Left cardiac atrium (tissue), 4 donors: ENCODE measurements at places on chromosomes 2 and 18.

DNA sequence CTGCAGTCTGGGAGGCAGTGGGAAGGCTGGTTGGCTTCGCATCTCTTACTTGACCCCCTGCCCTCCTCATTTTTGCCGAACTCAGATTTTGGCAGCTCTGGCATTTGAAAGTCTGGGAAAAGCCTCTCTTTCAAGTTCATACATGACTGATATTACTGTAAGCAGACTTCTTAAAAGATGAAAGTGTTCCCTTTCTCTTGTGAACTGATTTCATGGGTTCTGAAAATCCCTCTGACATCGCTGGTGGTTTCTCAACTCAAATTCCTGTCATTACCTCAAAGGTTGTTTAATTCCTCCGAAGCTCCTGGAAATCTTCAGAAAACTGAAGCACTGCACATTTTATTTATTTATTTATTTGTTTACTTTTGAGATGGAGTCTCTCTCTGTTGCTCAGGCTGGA is 16.9 kb upstream of the SLC38A11 start:
- no peak for DNase-seq

DNA sequence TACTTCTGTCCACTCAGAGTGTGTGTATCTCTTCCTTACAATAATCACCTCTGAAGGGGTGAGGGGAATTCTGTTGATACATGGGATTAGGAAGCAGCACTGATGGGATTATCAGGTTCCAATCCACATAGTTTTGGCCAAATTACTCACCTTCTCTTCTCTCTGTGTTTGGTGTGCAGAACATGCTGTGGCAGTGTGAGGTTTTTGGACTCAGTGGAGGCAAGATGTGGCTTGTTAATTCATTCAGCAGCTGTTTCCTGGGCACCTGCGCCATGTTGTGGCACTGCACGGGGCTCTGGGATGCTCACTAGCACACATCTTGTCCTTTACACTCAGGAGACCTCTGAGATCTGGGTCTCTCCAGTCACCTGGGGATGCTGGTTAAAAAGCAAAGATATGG is 350.3 kb upstream of the HS6ST1 start:
- no peak for DNase-seq

DNA sequence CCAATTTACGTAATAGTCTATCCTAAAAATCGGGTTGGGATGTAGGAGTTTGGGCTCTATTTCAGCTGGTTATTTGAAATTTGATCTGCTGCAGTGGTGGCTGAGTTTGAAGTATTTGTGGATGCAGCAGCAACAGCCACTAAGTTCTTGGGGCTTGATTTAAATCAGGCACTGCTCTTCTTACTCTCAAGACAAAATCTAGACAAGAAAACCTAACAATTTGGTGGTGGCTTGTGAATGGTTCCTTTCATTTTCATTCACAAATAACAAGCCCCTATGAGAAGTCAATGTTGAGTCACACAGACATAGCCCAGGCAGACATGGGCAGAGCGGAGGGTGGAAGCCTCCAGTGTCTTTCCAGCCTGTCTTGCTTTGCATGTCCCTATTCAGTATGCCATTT is 199.3 kb downstream of the LTBP1 start:
- no peak for DNase-seq

GRCh38 chr2:44392338-44392943 is 30.7 kb downstream of the CAMKMT start:
- peak; percentile 45 for DNase-seq

DNA sequence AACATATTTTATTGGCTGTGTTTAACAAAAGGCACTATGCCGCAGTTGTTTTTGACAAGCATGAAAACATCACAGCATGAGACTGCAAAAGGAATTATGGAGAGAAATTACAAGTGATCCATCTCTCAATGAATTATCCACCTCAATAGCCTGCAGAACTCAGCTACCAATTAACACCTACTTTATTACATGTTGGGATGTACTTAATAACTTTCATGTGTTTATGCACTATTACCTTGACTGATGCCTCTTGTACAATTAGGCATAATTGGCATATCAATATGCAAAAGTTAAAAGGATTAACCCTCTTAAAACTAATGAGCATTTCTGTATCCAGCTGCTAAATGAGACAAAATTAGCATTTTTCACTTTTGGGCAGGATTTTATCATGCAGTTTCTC is 27.8 kb downstream of the ARHGAP15 start:
- no peak for DNase-seq

- DNase-seq, result peak; percentile 31
These were observed 84.5 kb downstream of the ABI2 start for GRCh38 chr2:203412546-203413331.

GRCh38 chr2:127411653-127412369 is 6.4 kb upstream of the PROC start:
- no peak for DNase-seq

DNA sequence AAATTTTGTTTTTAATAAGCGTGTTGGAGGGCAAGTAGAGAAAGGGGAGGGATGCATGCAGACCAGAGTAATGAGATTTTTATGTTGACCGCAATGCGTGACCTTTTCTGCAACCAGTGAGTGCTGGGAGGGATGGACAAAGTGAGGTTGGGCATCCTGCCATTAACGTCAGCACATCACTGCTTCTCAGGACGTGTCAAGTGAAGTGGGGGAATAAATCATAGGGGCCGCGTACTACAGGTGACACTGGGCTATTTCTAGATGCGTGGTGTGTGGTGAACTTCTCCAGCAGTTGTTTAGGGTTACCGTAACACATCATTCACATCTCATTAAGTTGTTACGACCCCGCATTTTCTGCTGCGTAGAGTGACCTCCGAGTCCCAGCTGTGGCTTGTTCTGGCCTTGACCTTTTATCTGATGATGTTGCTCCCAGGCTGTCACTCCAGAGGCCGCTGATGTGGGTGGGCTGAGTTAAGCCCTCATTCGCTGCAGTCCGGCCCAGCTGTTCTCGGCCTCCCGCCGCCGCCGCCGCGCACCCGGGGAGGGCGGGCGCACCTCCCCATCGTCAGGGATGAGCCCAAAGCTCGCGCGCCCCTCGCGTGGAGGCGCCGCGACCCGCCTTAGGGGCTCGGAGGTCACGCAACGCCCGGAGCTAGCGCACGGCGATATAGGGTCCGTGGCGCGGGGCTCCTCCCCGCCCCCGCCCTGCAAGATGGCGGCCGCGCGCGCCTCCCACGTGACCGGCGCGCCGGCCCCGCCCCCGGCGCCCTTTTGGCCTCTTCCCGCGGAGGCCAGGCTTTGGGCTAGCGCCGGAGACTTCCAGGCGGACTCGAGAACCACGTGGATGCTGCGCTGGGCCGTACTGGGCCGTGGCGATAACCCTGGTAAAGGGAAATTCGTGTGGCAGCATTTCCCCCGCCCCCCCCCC is 3.5 kb downstream of the ZCCHC2 start:
- DNase-seq, result peak; percentile 92

DNA sequence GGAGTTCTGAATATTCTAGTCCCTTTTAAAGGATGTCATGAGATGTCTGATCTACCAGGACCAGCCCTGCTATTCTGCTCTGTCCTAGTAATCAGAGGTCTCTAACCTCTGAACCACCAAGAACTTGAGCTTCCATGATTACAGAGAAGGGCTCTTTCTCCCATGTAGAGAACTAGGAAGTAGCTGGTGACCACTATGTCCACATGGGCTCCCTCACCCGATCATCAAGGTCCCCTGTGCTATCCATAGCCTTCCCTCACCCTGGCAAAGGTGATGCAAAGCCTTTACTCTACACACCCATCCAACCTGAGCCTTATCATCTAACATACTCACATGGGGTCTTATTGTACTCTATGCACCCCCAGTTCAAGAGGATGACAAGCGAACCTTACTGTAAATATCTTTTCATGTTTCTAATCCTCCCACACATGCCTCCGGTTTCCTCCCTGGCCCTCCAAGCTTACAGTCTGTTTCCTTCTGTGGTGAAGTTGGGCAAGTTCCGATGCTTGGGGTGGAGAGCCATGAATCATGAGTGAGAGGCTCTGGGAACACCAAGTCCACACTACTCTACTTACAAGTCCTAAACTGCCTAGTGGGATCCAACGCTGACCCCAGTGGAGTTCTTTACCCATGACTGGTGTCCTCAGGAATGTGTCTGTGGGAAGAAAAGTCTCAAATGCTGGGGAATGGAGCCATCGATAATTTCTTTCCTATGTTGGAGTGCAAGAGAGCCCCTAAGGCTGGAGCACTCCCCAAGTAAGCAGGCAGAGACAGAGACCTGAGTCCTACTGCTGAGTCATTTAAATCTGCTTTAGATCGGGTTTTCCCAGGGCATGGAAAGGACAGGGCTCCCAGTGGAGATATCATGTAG is 73.3 kb upstream of the KLF7 start:
- peak; percentile 75 for DNase-seq
